ENCODE measurements at places on chromosomes 4 and X. TPM values are rescaled to one million over a fixed set of nuclear protein-coding genes. Genes with fewer than 3 reads are reported as not detected.

DNA sequence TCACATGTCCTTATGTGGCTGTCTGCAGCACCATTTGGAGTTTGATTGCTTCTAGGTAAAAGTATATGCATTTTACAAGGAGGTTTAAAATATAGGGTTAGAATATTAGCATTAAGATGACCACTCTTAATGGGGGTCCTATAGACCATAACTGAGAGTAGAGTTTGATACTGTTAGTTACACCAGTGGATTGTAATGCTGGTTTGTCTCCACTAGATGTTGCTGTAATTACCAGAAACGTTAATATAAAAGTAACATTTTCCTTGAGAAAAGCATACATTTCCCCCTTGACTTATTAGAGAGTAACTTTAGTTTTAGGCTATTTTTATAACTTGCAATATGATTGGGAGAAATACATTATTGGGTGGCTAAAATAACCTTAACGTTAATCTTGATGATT is 93.0 kb downstream of the ZXDA start:
- no peak overlapping the region for H3K27ac ChIP-seq
- H3K4me3 ChIP-seq = no peak overlapping the region
- H3K36me3 ChIP-seq = no peaks in the 10 kb centered on the region

The PQBP1 gene
- total RNA-seq = 61.3 TPM

- no peaks in the 10 kb centered on the region for H3K36me3 ChIP-seq
- no peaks in the 10 kb centered on the region for H3K27me3 ChIP-seq
- no peak overlapping the region for H3K4me3 ChIP-seq
- H3K27ac ChIP-seq = no peak overlapping the region
- no peak for DNase-seq
Measured at GRCh38 chr4:52552778-52553177, 106.3 kb downstream of the USP46 start.

- no peak overlapping the region for H3K27ac ChIP-seq
- no peaks in the 10 kb centered on the region for H3K36me3 ChIP-seq
- H3K4me1 ChIP-seq = no peaks in the 10 kb centered on the region
- no peak for DNase-seq
- H3K4me3 ChIP-seq = no peak overlapping the region
Measured at GRCh38 chr4:146124023-146124680, 51.4 kb upstream of the LSM6 start.

- H3K36me3 ChIP-seq = no peaks in the 10 kb centered on the region
- no peak for DNase-seq
- H3K27ac ChIP-seq = no peak overlapping the region
Measured at GRCh38 chrX:122363112-122363795, 820.8 kb upstream of the GRIA3 start.

DNA sequence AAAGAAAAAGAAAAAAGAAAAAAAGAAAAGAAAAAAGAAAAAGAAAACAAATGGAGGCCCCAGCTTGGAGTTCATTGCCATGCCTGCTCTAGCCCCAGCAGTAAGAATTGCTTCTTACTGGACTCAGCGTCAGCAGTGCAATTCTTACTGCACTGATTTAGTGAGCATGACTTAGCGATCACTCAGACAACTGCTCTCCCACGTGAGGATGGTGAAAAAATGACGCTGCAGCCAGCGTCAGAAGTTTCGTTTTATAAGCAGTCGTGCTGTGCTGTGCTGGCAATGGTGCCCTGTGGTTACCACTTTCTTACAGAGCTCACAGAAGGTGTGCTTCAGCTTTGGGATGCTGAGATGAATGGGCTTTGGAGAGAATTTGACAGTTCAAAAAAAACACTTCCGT is 68.3 kb upstream of the DDX3X start:
- H3K36me3 ChIP-seq = no peaks in the 10 kb centered on the region
- peak overlapping the region; percentile 29 for H3K4me3 ChIP-seq
- no peak for DNase-seq
- no peaks in the 10 kb centered on the region for H3K4me1 ChIP-seq
- H3K27ac ChIP-seq = no peak overlapping the region

DNA sequence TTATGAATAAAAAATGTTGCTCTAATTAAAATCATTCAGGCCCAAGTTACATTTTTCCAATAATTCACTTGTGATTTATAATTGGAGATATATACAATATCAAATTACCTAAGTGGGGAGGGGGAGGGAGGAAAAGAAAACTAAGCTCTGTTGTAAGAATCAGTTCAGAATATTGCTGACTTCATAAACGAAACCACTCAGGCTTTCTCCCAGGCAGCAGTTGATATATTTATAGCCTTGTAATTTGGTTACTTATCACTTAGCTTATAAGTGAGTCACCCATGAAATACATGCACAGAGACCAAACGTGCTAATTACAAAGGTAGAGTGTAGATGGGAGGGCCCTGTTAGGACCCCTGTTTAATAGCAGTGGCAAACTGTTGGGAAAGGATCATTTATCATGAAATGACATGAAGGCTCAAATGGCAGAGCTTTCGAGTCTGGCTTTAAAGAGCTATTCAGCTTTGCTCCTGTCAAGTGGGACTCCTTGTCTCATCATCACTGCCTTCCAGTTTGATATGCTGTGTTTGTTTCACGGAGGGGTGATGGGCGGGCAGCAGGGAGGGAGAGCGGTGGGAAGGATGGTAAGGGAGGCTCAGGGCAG is 105.6 kb upstream of the PGRMC2 start:
- H3K27me3 ChIP-seq = no peaks in the 10 kb centered on the region
- no peak overlapping the region for H3K4me3 ChIP-seq
- peaks cover 3% of the 10 kb centered on the region for H3K4me1 ChIP-seq
- no peak for DNase-seq

GRCh38 chrX:18702362-18703195 is 4.9 kb upstream of the PPEF1 start:
- H3K27ac ChIP-seq = peak overlapping the region; percentile 6
- no peaks in the 10 kb centered on the region for H3K36me3 ChIP-seq
- DNase-seq = no peak
- H3K27me3 ChIP-seq = no peaks in the 10 kb centered on the region
- no peak overlapping the region for H3K4me3 ChIP-seq

The CABS1 gene
- total RNA-seq = not detected

The RHOXF2B gene
- total RNA-seq = not detected

- DNase-seq = no peak
- H3K4me1 ChIP-seq = no peaks in the 10 kb centered on the region
- no peak overlapping the region for H3K27ac ChIP-seq
- H3K36me3 ChIP-seq = no peaks in the 10 kb centered on the region
- H3K27me3 ChIP-seq = peaks cover 35% of the 10 kb centered on the region
Measured at GRCh38 chr4:122830426-122831095, 3.9 kb downstream of the FGF2 start.

The POLN gene
- 2.7 TPM for total RNA-seq

The GAGE12J gene
- not detected for total RNA-seq

GRCh38 chr4:85842540-85842939 is 367.6 kb downstream of the ARHGAP24 start:
- H3K4me3 ChIP-seq = no peak overlapping the region
- no peak for DNase-seq
- no peaks in the 10 kb centered on the region for H3K4me1 ChIP-seq
- H3K36me3 ChIP-seq = no peaks in the 10 kb centered on the region
- H3K27me3 ChIP-seq = no peaks in the 10 kb centered on the region

GRCh38 chr4:131499141-131499873 is 1649.8 kb upstream of the PCDH10 start:
- no peaks in the 10 kb centered on the region for H3K36me3 ChIP-seq
- no peak for DNase-seq

DNA sequence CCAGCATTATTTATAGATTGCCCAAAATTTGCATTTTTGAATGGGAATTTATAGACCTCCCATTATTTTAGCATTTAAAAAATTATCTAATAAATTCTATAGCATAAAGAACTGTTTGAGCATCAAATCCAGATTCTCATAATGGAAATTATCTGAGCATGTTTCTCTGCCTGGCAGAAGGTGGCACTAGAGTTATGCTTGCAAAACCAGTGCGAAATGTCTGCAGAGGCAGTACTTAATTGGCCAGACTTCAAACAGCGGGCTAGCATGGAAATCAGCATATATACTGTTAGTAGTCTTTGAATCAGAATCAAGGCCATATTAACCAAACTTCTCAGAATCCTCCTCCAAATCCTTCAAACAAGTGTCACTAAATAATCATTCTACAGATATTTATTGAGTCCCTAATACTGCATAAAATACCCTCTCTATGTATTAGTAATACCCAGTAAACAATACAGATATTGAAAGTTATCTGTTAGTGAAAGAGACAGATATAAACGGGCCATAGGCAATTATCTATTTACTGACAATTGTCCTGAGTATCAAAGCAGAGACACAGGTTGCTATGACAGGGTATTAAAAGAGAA is 78.7 kb upstream of the DCLK2 start:
- no peaks in the 10 kb centered on the region for H3K27me3 ChIP-seq
- no peaks in the 10 kb centered on the region for H3K4me1 ChIP-seq
- no peaks in the 10 kb centered on the region for H3K36me3 ChIP-seq
- no peak for DNase-seq
- H3K27ac ChIP-seq = no peak overlapping the region
- H3K4me3 ChIP-seq = no peak overlapping the region

The TLR6 gene
- total RNA-seq = 9.6 TPM

- H3K4me3 ChIP-seq = no peak overlapping the region
- no peak overlapping the region for H3K27ac ChIP-seq
- no peaks in the 10 kb centered on the region for H3K36me3 ChIP-seq
- no peak for DNase-seq
- H3K4me1 ChIP-seq = no peaks in the 10 kb centered on the region
Measured at GRCh38 chrX:46444011-46444410, 101.2 kb downstream of the ZNF674 start.
